ENCODE measurements at places on chromosomes 5 and 9.

- no peak for DNase-seq
Observed at GRCh38 chr5:2739360-2740050, 12.0 kb downstream of the IRX2 start.

DNA sequence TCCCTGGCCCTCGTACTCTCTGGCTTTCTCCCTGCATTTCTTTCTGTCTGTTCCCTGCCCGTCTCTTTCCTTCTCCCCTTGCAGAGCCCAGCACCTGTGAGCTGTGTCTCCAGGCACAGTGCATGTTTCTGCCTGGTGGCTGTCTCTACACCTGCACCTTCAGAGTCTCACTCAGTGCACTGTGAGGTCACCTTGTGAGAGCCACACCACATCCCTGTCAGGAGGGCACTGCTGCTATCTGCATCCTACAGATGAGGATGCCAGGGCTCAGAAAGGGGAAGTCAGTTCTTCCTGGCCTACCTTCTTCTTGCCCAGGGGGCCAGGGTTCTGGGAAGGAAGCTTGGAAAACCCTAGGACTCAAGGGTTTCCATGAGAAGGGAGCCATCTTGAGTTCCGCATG is 69.7 kb upstream of the NEURL1B start:
- no peak for DNase-seq

- no peak for DNase-seq
Observed at GRCh38 chr5:101278917-101279316, 375.8 kb upstream of the ST8SIA4 start.

GRCh38 chr5:176769911-176770310 is 40.4 kb upstream of the UNC5A start:
- no peak for DNase-seq

GRCh38 chr9:101601904-101602765 is 7.4 kb upstream of the PPP3R2 start:
- DNase-seq = peak; percentile 75

- DNase-seq = no peak
Observed at GRCh38 chr5:9035346-9035745, 510.5 kb downstream of the SEMA5A start.

All from hematopoietic multipotent progenitor cell treated with erythropoietin and hydrocortisone succinate and interleukin-3 and kit ligand, for 15 days (in vitro differentiated cells).